ENCODE measurements at places on chromosomes 12 and 14.

DNA sequence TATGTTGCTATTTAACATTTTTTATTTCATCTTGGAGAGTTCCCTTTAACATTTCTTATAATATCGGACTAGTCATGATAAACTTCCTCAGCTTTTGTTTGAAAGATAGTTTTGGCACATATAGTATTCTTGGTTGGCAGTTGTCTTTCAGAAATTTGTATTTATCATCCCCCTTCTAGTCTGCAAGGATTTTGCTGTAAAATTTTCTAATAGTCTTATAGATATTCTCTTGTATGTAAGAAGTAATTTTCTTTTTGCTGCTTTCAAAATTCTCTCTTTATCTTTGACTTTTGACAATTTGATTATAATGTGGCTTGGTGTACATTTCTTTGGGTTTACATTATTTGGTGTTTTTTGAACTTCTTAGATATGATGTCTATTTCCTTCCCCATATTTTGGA lies 116.0 kb upstream of the AVPR1A start:
- DNase-seq: no peak

DNA sequence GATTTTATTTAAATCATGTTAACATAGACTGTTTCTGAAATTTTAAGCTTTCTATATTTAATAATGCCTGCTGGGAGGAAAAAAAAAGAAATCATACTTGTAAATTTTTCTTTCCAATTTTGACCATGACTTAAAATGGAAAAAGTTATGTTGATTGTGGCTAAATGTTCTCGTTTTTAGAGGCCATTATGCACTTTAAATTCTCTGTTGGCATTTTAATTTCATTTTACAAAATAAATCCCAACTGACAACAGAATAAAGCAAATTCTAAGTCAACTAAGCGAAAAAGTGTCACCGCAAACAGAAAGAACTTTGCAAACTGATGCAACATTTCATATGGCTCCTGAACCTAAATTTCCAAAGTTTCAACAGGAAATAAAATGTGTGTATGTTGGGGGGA lies 74.8 kb upstream of the G2E3 start:
- DNase-seq: no peak

GRCh38 chr12:76916170-76916540 lies 37.3 kb upstream of the CSRP2 start:
- DNase-seq: no peak

DNA sequence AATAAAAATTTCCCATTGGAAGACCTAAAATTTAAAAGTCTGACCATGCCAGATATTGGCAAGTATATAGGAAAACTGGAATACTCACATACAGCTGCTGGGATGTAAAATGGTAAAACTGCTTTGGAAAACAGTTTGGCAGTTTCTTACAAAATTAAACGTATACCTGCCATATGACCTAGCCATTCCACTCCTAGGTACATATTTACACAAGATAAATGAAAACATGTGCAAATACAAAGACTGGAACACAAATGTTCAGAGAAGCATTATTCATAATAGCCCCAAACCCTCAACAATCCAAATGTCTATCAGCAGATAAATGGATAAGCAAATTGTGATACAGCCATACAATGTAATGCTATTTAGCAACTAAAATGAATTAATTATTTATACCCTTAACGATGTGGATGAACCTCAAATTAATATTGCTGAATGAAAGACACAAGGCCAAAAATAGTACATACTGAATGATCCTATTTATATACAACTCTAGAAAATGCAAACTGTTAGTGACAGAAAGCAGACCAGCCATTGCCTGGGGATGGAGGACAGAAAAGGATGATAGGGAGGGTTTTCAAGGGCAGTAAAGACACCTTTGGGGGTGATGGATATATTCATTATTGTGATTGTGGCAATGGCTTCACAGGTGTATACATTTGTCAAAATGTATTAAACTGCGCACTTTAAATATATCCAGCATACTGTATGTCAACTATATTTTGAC lies 21.3 kb upstream of the TCP11L2 start:
- no peak for DNase-seq

GRCh38 chr12:18955594-18955993 lies 173.9 kb upstream of the PLEKHA5 start:
- no peak for DNase-seq

GRCh38 chr14:52473557-52473956 lies 78.7 kb downstream of the TXNDC16 start:
- DNase-seq: no peak

DNA sequence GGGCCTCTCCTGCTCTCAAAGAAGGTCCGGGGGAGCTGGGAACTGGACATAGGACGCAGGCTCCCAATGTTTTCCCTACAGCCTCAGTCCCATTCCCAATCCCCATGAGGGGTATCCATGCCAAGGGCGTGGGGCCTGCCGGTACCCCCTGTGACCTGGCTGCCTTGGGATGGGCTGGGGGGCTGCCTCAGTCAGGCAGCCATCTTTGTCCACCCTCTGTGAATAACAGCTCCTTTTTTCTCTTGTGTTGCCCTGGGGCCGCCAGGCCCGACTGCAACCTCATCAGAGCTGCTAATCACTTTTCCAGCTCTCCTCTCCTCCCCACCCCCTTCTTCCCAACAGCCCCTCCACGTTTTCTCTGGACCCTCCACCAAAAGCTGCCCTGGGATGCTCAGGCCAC lies 11.2 kb downstream of the FIGNL2 start:
- DNase-seq: no peak

GRCh38 chr12:41605545-41606305 lies 417.6 kb downstream of the PDZRN4 start:
- no peak for DNase-seq

GRCh38 chr12:119447618-119448017 lies 113.1 kb downstream of the CCDC60 start:
- DNase-seq: no peak

- no peak for DNase-seq
Observed at GRCh38 chr12:2958432-2959191, 585 bp upstream of the TEAD4 start.

DNA sequence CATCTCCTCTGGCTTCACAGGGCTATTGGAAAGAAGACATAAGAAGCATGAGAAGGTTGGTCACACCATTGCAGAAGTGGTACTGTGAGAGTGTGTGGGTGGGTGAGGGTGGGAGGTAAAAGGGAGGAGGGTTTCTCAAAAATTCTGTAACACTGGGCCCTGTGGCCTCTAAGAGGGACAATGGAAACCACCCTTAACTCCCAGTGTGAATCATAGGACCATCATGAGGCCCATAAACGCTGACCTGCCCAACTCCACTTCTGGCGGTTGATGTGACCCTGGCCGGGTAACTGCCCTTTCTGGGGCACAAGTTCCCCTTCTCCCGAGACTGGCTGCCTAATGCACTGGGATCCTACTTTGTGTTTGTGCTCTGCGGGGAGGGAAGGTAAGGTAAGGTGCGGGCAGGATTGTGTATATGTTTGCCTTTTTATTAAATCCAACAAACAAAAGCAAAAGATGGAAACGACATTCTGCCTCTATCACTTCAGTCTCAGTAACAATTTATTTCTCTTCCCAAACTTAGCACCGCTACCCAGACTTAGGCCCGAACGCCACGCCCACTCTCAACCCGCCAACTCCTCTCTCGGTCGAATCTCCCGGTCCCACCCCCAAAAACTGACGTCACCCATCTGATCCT lies 551 bp downstream of the METTL1 start:
- DNase-seq: peak; percentile 71

DNA sequence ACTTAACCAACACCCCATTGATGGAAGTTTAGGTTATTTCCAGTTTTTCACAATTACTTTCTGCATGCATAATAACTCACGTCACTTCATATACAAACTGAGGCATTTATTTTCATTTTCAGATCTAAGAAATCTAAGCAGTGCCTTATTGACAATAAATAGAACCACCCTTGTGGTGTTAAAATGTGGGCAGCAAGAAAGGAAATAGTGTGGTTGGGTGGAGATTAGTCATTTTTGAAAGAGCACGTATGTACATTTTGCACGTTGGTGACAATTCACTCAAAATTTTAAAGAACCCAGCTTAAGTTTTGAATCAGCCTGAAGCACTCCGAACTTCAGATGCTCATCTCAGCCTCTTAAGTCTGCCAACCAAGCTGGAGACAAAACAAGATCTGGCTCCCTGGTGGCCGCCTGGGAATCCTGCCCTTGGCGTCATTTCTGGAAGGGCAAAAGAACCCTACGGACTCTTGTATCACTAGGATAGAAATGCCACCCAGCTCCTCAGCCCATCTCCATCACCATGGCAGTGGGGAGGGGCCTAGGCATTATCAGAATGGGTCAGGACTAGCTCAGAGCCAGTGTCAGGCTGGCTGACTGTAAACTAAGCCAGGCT lies 89.5 kb upstream of the BCL2L14 start:
- no peak for DNase-seq

- DNase-seq: no peak
Observed at GRCh38 chr12:24027352-24027751, 77.9 kb upstream of the SOX5 start.

DNA sequence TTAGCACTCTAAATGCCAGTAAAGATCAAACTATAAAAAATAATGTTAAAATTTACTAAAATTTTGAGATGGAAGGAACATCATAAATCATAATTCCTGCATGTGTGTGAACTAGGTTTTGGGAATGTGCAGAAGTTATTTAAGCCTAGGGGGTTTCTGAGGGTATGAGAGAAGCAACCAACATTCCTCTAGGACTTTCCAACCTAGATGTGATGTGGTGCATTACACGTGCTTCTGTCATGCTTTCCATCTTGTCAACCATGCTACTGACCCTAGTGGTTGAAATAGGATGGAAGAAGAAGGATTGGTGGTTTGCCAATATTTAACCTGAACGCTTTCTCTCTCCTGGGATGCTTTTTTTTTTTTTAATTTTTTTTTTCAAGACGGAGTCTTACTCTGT lies 209.3 kb downstream of the AEBP2 start:
- DNase-seq: no peak

GRCh38 chr14:32370714-32371113 lies 41.6 kb downstream of the AKAP6 start:
- no peak for DNase-seq

- DNase-seq: no peak
Observed at GRCh38 chr12:1126091-1126490, 135.1 kb downstream of the ERC1 start.

DNA sequence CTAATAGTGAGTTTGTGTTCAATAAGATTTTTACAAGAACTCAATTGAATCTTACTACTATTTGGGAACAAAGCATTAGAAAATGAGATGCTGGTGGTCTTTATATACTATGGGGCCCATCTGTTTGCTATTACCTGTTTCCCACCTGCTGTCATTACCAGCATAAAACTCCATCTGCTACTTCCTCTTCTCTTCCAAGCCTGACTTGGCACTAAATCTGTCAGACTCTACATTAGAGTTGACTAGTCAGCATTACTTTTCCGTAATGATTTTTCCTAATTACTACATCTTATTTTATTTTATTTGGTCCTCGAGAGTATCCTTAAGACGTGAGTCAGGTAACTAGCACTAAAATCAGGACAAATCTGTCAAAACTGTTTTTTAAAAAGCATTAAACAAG lies 68.1 kb upstream of the KRR1 start:
- DNase-seq: no peak

DNA sequence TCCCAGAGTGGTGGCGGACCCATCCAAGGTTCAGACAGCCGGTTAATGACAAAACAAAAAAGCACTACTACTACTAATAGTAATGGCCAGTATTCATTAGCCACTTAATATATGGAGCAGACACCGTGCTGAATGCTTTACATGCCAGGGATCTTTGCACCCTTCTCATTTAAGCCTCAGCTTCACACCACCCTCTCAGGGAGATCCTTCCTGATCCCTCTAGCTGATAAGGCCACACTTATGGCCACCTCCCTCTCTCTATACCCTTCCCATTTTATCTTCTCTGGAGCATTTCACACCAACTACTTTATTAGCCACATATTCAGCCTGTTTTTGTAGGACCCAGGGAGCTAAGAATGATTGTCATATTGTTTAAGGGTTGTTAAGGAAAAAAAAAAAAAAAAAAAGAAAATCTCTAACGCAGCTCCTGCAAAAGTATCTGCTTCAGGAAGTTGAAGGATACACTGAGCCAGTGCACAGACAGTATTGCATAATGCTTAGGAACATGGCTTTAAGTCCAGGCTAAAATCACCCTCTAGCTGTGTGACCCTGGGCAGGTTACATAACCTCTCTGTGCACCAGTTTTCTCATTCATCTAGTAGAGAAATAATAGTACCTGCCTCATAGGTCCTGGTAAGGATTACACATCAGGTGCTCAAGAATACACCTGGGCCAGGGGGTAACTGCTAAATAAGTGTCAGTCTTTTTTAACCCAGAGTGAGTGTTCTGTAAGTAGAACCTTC lies 29.4 kb downstream of the NUAK1 start:
- DNase-seq: no peak

- DNase-seq: no peak
Observed at GRCh38 chr12:102095677-102096263, 24.1 kb downstream of the NUP37 start.

DNA sequence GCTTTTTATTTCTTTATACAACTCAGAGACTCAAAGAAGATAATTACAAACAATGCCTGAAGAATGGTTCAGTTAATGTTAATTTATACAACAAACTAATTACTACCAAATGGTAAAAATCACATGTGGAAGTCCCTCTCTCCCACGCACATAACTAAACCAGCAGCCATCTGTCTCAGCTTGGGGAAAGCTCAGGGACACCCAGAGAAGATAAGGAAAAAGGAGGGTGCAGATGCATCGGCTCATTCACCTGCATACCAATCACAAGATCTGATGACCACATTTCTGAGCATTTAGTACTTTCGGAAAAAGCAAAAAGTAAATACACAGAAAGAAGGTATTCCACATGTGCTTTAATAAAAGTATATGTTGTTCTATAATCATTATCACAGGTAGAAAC lies 136.3 kb downstream of the SOX5 start:
- no peak for DNase-seq

DNA sequence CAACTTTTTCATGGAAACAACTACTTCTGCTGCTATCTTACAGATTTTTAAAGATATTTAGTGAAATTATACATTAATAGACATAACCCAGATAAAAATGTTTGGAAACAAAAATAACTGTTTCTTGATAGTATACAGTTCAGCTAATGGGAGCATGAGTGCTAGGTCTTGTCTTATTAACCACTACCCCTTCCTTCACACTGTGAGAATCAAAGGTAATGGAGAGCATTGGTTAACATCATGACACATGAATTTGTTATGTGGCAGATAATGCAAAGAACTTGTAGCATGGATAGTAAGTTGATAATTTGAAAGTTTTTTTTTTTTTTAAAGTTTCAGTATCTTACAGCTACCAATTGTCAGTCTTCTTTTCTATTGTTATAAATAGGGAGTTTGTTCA lies 44.2 kb downstream of the CCDC91 start:
- no peak for DNase-seq

GRCh38 chr12:12683136-12683697 lies 12.8 kb downstream of the GPR19 start:
- no peak for DNase-seq

- no peak for DNase-seq
Observed at GRCh38 chr14:73655851-73656250, 11.1 kb downstream of the DNAL1 start.

GRCh38 chr14:100155049-100155621 lies 4.3 kb downstream of the DEGS2 start:
- DNase-seq: no peak

All from hypothalamus (tissue), 51 donors.